ENCODE measurements at places on chromosomes 2 and 18.

DNA sequence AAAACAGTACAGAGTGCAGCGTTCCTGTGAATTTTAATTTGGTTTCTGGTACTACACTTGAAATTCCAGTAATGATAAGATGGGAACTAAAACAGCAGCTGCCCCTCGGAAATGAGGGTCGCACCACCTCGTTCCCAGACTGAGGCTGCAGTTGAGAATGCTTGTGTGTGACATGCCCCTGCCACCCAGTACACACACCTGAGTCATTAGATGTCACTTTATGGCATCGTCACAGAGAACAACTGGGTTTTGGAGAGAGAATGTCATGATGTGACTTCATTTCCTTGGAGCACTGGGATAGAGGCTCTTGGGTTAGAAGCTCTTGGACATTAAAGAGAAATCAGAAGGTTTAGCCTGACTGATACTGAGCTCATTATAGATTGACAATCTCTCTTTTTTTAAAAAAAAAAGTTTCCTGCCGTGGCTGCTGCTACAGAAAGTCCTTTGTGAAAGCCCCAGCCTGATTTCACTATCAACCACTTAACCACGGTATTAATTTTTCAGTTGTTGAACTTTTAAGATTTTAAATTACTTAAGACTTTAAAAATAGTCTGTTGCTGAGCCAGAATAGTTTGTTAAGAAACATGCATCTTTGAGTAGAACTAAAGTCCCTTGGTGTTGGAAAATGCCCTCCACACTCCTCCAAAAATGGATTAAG is 24.5 kb downstream of the BCL2L11 start:
- no peak for DNase-seq

DNA sequence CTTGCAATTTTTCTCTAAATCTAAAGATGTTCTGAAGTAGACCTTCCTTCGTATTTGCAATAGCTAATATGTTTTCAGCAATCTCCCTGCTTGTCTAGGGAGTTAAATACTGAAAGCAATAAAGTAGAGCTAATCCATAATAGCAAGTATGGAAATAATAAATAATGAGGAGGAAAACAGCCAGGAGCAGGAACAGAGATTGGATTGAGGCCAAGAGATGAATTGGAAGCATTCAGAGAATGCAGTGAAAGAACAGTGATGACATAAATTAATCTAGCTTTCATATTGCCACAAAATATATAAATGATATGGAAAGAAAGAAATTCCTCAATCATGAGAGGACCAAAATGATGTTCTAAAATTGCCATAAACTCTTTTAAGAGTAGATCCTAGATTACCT is 679.7 kb downstream of the METTL4 start:
- no peak for DNase-seq

DNA sequence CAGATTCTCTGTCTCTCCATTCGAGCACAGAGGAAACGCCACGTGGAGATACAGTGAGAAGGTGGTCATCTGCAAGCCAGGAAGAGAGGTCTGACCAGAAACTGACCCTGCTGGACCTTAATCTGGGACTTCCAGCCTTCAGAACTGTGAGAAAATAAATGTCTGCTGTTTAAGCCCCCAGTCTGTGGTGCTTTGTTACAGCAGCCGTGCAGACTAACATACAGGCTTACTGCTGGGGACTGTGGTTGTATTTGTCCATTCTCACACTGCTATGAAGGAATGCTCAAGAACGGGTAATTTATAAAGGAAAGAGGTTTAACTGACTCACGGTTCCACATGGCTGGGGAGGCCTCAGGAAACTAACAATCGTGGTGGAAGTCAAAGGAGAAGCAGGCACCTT is 432.7 kb downstream of the IRS1 start:
- no peak for DNase-seq

- DNase-seq: no peak
These were observed 121.2 kb downstream of the ZAP70 start for GRCh38 chr2:97834610-97835009.

GRCh38 chr2:121098556-121098955 is 186.4 kb downstream of the TFCP2L1 start:
- DNase-seq: no peak

- DNase-seq: no peak
These were observed 1.5 kb upstream of the RRM2 start for GRCh38 chr2:10120877-10121574.

Measured in stimulated activated CD8-positive, alpha-beta memory T cell treated with anti-CD3 and anti-CD28 coated beads, Interleukin-7, amount 100 ng/mL, for 1 hour (primary cell).